ENCODE measurements at places on chromosomes 3 and 15.

DNA sequence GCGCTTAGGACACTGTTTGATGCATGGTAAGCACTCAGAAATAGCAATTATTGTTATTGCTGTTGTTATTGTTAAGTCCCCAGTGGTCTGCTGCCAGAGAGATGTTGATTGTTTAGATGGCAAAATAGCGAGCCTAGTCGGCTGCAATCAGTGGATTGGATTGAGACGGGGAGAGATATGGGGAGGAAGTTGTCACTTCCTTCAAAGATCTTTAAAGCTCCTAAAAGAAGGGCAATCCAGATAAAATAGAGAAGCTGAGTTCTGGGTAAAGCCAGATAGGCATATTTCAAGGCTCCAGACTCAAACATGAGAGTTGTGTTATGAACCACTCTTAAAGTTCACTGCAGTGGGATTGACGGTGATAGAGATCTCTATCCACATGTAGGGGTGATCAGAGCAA, 64.5 kb downstream of the RYR3 start:
- DNase-seq: no peak

GRCh38 chr3:171326717-171327440, 133.3 kb downstream of the TNIK start:
- DNase-seq: no peak

DNA sequence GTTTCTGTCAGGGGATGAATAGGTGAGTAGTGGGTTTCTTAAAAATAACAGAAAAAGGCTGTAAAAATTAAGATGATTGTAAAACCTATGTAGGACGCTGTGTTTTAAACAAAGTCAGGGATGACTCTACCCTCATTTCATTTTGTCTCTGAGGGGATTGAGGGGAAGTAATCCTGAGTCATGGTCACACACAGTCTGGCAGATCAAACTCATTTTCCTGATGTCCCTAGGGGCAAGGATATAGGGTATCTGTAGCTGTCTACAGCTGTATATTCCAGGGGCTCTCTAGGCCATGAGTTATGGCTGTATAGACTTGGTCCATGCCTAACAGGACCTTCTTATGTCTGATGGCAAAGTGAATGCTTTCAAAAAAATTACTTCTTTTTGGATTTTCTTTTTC, 421.1 kb downstream of the PDCD6IP start:
- DNase-seq: no peak

DNA sequence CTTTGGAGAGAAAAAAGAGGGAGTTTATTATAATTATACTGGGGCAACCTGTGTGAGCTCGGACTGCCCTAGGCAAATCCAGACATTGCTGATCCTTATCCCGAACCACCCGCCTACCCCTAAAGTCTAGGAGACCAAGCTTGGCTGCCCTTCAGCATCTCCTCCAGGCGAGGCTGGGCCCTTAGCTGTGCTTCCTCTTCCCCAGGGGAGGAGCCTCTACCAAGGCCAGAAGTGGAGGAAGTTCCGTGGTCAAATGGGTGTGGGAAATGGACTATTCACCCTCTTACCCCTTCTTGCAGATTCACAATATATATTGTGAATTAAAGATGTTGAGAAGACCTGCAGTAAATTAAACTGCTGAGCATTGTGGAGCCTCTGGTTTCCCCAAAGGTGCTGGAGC, 158.3 kb upstream of the HES1 start:
- no peak for DNase-seq

DNA sequence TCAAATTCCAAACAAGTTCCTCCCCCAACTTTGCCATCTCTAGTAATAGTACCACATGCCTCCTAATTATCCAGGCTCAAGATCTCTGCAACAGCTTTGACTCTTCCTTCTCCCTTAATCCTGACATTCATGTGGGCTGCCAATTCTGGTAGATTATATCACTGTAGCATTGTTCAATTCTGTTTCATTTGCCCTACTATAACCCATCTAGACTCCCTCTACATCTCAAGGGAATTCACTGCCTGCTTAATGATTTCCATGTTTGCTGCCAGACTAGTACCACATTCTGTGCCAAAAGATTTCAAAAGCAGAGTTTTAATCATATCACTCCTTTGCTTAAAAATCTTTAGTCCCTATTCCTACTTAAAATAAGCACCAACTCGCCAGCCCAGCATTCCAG, 34.6 kb upstream of the PPIB start:
- DNase-seq: no peak

- DNase-seq: peak; percentile 8
Measured at GRCh38 chr3:127652246-127652995, 20.3 kb upstream of the ABTB1 start.

GRCh38 chr3:196440696-196441095, 8.5 kb upstream of the UBXN7 start:
- DNase-seq: no peak

GRCh38 chr15:45030743-45031142, 7.7 kb downstream of the SORD start:
- DNase-seq: no peak

DNA sequence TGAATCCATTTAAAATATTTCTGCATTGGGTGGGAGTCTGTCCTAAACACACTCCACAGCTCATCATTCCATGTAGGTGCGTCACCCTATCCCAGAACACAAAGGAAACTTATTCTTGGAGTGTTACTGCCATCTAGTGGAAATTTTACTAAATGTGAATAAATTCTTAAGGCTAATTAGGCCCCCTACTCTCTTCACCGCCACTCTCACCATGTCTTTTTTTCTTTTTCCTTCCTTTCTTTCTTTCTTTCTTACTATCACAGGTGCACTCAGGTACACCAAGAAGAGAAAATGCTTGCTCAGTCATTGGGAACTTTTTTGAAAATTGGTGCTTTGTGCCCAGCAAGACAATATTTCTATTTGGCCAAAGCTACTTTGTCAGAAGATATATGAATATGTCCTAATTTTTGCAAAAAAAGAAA, 26.4 kb upstream of the ATP8B4 start:
- DNase-seq: peak; percentile 60

GRCh38 chr3:38101811-38102443, 35.0 kb downstream of the ACAA1 start:
- no peak for DNase-seq

DNA sequence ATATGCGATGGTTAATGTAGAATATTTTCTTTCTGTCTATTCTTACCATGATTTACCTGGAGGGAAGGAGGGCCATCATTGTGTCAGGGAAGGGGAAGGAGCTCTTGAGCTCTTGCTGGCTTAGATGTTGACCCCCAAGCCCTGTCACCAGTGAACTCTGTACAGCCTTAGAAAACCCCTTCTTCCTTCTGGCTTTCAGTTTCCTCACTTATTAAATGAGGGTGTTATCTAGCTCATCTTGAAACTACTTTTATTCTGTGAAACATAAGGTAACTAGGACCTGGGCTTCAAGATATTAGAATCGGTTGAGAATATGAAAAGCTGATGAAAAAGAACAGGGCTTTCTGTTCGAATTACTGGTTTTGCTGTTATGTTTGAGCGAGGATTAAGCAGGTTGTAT, 25.1 kb upstream of the UTS2B start:
- DNase-seq: no peak
